ENCODE measurements at places on chromosomes 5 and 9.

DNA sequence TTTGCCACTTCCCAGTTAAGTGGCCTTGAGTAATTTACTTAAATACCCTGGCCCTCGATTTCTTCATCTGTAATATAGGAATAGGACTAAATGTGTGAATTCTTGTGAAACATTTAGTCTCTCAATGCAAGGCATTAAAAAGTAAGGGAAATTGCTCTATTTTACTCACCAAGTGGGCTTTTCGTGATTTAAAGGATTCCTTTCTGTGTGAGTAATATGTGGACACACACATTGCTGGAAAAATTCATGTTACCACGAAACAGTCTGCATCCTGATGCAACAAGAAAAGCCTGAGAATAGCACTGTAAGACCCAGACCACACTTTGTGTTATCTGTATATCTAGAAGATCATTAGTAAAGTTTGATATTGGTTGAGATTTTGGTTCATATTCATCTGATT, 1243.0 kb upstream of the CDH9 start:
- DNase-seq: peak; percentile 70

DNA sequence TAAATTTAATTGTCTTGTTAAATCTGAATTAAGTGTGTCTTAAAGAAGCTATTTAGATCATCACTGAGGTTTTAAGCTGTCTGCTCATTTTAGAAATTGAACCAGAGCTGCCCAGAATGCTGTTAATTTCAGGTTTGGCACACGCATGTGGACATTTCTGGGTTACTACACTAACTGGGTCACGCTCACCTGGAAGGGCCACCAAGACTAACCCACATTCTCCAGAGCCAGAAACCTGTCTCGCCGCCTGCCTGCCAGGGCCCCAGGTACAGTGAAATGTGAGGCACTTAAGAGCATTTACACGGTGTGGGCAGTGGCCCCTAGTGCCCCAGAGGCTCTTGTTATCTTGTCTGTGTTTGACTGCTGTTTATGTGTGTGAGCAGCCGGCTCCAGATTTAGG, 46.6 kb downstream of the ATP10B start:
- DNase-seq: no peak

- DNase-seq: no peak
Observed at GRCh38 chr9:127447416-127448111, 3.6 kb downstream of the RPL12 start.

DNA sequence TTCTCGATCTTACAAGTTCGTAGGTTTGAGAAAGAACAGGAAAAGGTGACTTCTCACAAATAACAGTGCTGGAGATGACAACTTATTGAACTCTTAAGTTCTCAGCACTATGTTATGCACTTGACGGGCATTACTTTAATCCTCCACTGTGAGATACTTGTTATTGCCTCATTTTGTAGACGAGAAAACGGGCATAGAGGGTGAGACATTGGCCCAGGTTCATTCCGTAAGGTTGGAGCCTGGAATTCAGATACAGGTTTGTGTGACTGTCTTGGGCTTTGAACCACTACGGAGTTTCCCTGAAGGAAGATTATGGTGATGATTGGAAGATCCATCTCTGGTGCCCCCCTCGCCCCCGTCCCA, 657 bp downstream of the MAT2B start:
- no peak for DNase-seq

Measured in astrocyte of the hippocampus (primary cell).